Activated naive CD8-positive, alpha-beta T cell treated with anti-CD3 and anti-CD28 coated beads, Interleukin-2, amount 10 ng/mL, durations not matched to agents 7 days and 5 days (primary cell): ENCODE measurements at places on chromosomes 4 and X. TPM values are rescaled to one million over a fixed set of nuclear protein-coding genes. Genes with fewer than 3 reads are reported as not detected.

ASB9 gene
- total RNA-seq, result 0.71 TPM

STOX2 gene
- total RNA-seq, result not detected

SAGE1 gene
- total RNA-seq, result not detected

COL4A6 gene
- total RNA-seq, result not detected

- no peak for DNase-seq
Observed at GRCh38 chrX:23656091-23656490, 11.2 kb upstream of the PRDX4 start.

- DNase-seq, result no peak
Observed at GRCh38 chr4:103786014-103786413, 66.2 kb upstream of the TACR3 start.

DNA sequence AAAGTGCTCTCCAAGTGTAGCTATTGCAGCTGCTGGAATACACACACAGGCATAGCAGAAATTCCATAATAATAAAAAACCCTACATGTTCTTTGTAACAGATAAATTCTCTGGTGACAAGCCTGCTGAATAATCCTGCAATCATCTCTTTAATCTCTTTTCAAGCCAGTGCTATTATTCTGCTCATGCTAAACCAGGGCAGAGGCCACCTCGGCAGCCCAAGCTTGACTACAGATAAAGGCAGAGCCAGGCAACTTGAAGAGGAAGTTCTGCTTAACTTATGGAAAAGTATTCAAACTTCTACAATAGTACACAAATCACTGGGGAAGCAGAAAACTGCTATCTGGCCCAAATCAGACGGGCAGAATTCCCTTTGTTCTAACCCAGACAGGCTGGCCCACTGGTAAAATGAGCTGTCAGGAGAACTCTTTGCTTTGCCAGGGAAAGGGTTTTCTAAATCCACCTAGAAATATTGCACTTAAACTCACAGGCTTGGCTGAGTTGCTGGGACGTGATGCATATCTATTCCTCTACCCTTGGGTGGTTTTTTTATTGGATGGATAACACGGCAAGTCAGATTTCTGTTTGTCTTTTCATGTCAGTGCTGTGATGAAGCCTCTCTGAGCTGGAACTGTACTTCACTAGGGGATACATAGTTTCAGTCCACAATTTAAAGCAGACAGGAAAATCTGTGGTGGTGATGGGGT lies 70.5 kb downstream of the GATB start:
- DNase-seq, result no peak

GRCh38 chrX:112738347-112739033 lies 58.8 kb upstream of the LHFPL1 start:
- DNase-seq, result no peak

- DNase-seq, result no peak
Observed at GRCh38 chrX:51905711-51906110, 12.3 kb downstream of the MAGED1 start.

- no peak for DNase-seq
Observed at GRCh38 chr4:37890801-37891259, at the start of gene TBC1D1. Gene TBC1D1 (plus strand): TSS chr4:37891084. CDS start chr4:37902096, 11,012 bp downstream.

DNA sequence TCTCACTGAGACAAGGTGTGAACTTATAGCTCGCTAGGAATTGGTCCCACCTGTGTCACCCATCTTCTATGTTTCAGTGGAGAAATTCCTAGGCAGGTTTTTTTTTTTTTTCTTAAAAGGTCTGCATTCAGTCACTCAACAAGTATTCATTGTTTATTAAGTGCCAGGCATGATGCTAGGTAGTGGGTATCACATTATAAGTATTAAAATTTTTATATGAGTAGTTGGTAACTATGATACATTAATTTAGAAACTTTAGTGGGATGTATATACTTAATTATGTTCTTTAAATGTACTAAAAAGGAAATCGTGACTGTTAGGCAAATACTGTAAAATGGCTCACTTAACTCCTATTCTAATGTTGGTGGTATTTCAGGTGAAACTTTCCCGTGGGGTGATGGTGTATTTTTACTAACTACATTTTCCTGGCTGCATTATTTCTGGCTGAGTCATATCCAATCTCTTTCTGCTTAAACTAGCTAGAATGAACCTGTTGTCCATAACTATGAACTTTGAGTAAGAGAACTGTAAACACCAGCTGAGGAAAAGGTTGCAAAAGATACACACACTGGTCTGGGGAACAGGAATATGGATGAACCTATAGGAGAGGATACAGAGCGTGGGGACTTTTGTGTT lies 49.3 kb upstream of the MED14 start:
- DNase-seq, result no peak
